Activated CD4-positive, alpha-beta T cell treated with anti-CD3 and anti-CD28 coated beads for 36 hours (primary cell): ENCODE measurements at places on chromosomes 1 and 21. TPM values are rescaled to one million over a fixed set of nuclear protein-coding genes. Genes with fewer than 3 reads are reported as not detected.
A peak's percentile ranks its signal among the peaks of the same experiment; 100 is the strongest.

GRCh38 chr1:245856944-245857531 lies 650.0 kb downstream of the SMYD3 start:
- no peak for DNase-seq
- no peak overlapping the region for H3K27ac ChIP-seq
- H3K4me3 ChIP-seq = no peak overlapping the region
- no peaks in the 10 kb centered on the region for H3K27me3 ChIP-seq

DNA sequence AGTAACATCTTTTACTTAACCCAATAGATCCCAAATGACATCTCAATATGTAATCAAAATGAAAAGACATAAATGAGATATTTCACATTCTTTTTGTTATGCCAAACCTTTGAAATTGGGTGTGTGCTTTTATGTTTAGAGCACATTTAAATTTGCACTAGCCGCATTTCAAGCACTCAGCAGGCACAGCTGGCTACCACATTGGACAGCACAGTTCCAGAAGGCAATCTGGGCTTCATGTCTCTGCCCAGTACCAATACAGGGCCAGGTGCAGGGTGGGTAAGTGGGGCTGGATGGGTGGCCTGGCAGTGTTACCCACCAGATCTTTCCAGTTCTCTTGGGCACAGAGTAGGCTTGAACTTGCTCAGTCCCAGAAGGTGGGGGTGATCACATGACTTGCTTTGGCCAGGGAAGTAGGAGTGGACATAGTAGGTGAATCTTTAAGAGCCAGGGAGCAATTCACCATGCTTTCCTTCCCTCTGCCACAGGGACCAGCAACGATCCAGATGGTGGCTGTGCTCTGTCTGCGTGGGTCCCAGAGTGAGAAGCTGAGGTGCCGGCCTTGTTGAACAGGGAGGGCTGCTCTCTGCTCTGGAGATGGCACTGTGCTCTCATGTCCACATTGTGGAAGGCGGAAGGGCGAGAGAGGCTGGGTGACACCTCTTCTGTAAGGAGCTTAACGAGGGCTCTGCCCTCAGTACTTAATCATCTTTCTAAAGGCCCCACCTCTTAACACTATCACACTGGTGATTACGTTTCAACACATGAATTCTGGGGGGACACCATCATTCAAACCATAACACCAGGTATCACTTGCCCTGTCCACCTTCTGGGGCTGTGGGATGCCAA lies 261.4 kb downstream of the GRIK3 start:
- peaks cover 37% of the 10 kb centered on the region for H3K27me3 ChIP-seq
- H3K27ac ChIP-seq = no peak overlapping the region
- no peak overlapping the region for H3K4me3 ChIP-seq

- H3K27ac ChIP-seq = peak overlapping the region; percentile 95
- H3K36me3 ChIP-seq = peaks cover 26% of the 10 kb centered on the region
- peaks cover 57% of the 10 kb centered on the region for H3K4me1 ChIP-seq
- no peaks in the 10 kb centered on the region for H3K27me3 ChIP-seq
- DNase-seq = no peak
Observed at GRCh38 chr1:110235181-110235833, 25.2 kb downstream of the KCNC4 start.

- H3K4me3 ChIP-seq = no peak overlapping the region
- no peaks in the 10 kb centered on the region for H3K36me3 ChIP-seq
- DNase-seq = no peak
- H3K27ac ChIP-seq = no peak overlapping the region
- H3K4me1 ChIP-seq = no peaks in the 10 kb centered on the region
Observed at GRCh38 chr1:10823000-10823401, 26.6 kb upstream of the CASZ1 start.

GRCh38 chr1:208300084-208300770 lies 56.0 kb upstream of the PLXNA2 start:
- H3K4me1 ChIP-seq = no peaks in the 10 kb centered on the region
- peaks cover 11% of the 10 kb centered on the region for H3K27me3 ChIP-seq
- H3K27ac ChIP-seq = no peak overlapping the region

DNA sequence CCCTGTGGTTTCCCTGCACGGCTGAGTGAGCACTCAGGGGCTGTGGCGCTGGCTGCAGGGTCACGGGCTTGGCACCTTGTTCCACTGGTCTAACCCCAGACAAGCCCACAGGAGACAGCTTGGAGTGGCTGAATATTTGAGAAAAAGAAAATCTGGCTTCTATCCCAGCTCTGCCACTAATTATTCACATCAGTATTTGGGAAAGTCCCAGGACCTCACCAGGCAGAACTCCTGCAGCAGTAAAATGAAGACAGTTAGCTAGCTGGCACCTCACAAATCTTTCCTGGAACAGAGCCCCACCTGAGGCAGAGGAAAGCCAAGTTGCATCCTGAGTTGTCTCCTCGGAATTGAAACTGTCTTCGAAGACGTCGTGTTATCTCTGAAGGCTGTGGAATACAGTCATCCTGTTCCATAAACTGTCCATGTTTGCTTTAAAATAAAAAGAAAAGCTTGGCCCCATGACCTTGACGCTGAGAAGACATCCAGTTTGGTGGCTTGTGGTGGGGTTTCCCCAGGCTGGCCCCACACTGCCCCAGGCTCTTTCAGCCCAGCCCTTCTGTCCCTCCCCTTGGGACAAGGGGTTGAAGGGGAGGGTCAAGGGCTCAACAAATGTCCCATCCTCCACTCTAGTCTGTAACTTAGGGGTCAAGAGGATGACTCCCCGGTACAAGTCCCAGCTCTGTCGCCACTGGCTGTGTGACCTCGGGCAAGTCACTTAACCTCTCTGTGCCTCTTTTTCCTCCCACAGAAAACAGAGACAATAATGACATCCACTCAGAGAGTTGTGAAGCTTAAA lies 93.8 kb upstream of the TMPRSS2 start:
- DNase-seq = no peak
- no peaks in the 10 kb centered on the region for H3K36me3 ChIP-seq
- no peaks in the 10 kb centered on the region for H3K27me3 ChIP-seq
- H3K4me1 ChIP-seq = no peaks in the 10 kb centered on the region
- no peak overlapping the region for H3K27ac ChIP-seq

- no peaks in the 10 kb centered on the region for H3K36me3 ChIP-seq
- H3K4me3 ChIP-seq = no peak overlapping the region
- H3K4me1 ChIP-seq = no peaks in the 10 kb centered on the region
- no peak overlapping the region for H3K27ac ChIP-seq
Observed at GRCh38 chr1:107529511-107530149, 388.8 kb downstream of the NTNG1 start.

DNA sequence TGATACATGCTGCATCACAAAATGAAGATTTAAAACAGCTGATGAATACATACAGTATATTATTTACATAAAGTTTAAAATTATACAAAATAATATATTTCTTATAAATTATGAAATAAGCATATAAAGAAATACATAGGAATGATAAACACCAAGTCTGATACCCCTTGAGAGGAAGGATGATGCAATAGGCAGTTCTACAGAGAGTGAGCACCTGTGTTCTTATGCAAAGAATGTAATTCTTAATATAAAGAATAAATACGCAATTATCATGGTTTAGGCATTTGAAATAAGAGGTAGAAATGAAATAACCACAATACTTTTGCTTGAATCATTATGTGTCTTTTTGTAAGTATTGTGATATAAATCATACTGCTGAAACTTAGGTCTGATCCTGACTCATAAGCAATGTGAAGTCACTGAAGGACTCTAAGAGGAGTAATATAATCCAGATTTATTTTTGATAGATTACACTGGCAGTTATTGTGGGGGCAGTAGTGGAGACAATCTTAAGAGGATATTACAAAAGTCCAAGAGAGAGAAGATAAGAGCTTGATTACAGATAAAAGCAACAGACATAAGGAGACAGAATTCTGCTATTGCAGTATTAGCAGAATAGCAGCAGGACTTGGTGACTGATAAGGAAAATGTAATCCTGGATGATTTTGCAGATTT lies 39.0 kb downstream of the TTLL7 start:
- H3K4me1 ChIP-seq = no peaks in the 10 kb centered on the region
- H3K27ac ChIP-seq = no peak overlapping the region
- H3K36me3 ChIP-seq = no peaks in the 10 kb centered on the region
- peaks cover 2% of the 10 kb centered on the region for H3K27me3 ChIP-seq

GRCh38 chr1:100543640-100544039 lies 5.7 kb downstream of the GPR88 start:
- no peak overlapping the region for H3K4me3 ChIP-seq
- DNase-seq = peak; percentile 67
- H3K27me3 ChIP-seq = peaks cover 25% of the 10 kb centered on the region
- H3K4me1 ChIP-seq = peaks cover 6% of the 10 kb centered on the region
- H3K27ac ChIP-seq = no peak overlapping the region

DNA sequence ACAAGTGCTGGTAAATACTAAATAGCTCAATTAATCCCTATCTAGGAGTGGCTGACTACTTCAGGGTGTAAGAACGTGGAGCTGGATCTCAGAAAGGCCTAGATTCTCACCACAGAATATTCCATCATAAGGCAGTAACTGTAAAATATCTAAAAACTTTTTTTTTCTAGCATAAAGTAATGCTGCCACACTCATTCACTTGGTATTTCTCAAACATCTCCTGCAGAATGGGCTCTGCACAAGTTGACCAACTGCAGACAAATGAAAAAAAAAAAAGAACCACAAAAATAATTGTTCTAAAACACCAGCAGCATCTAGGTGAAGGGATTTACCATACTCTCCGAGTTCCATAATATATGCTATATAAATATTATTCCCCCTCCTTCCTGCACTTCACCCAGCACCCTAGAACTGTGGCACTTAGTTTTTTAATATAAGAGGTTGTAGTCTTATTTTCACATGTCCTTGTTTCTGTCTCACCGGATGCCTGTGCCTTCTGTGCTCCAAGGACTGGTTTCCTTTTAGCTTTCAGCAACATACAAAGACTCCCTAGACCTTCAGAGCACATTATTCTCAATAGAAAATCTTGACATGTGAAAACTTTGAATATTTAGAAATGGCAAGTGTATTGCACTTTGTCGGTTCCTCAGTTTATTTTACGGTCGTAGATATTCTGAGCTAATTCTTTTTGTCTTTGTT lies 8.9 kb downstream of the VSIG8 start:
- peak overlapping the region; percentile 56 for H3K27ac ChIP-seq
- no peak for DNase-seq
- H3K4me1 ChIP-seq = peaks cover 10% of the 10 kb centered on the region
- H3K4me3 ChIP-seq = peak overlapping the region; percentile 75

DNA sequence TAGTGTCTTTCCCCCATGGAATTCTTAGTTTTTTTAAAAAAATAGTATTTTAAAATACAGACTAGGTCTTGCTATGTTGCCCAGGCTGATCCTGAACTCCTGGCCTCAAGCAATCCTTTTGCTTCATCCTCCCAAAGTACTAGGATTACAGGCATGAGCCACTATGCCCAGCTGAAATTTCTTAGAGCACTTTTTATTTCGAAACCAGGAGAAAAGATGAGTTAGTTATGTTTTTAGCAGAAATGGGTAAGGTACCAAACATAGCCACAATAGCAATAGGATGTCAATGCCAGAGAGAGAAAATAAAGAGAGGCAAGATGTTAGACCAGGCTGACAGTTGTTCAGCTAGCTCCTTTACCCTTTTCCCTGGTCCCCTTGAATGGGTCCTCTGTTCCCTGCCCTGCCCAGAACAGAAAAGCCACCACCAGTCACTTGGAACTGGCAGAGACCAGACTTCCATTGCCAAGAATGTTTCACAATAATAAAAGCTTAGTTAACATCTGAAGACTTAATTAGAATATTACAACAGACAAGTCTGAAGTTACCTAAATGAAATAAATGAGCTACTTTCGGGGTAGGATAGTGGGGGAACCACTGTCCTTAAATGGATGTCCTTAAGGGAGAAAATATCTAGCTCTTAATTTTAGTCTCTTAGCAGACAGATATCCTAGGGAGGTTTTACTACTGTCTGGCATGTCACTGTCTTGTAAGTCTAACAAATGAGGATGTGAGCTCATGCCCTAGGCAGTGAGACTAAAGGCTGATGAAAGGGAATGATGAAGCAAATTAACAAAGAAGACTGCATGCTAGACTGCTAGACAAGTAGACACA lies 54.3 kb downstream of the ABL2 start:
- H3K4me1 ChIP-seq = peaks cover 1% of the 10 kb centered on the region
- no peaks in the 10 kb centered on the region for H3K36me3 ChIP-seq
- no peaks in the 10 kb centered on the region for H3K27me3 ChIP-seq
- DNase-seq = no peak
- H3K27ac ChIP-seq = no peak overlapping the region
- no peak overlapping the region for H3K4me3 ChIP-seq

DNA sequence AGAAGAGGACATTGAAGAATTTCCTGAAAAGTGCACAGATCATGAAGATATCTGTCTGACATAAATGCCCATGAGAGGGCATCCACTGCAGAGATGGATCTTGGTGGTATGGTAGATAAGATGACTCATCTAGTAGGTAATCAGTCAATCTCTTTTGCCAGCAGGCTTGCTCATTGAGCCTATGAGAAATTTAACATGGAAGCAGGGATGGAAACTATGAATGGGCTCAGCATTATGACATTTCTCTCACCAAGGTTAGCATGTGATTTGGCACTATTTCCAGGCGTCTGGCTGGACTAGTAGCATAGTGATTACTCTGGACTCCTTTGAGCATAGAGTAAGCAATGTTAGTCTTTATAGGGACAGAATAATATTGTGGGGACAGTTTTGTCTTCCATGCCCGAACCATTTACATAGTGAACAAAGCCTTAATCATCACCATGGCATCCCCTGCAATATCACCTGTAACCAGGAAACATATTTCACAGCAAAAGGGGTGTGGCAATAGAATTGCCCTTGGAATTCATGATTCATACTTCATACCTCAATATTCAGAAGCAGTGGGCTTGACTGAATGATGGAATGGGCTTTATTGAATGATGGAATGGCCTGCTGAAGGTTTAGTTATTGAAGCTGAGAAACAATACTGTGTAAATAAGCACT lies 7.3 kb downstream of the OR2C3 start:
- no peak overlapping the region for H3K27ac ChIP-seq
- peaks cover 24% of the 10 kb centered on the region for H3K27me3 ChIP-seq
- DNase-seq = peak; percentile 14
- H3K36me3 ChIP-seq = no peaks in the 10 kb centered on the region

DNA sequence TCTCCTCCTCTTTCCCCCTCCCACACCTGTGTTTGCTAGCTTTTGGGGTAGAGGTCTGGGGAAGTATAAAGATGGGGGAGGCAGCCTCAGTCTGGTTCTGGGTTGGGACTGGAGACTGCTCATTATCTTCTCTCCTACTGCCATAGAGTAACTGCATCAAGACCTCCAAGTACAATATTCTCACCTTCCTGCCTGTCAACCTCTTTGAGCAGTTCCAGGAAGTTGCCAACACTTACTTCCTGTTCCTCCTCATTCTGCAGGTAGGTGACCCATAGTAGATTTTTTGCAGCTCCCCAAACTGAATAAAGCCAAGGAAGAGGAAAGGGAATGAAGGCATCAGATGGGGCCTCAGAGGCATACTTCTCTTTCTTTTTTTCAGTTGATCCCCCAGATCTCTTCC lies 5.3 kb downstream of the ATP8B2 start:
- DNase-seq = no peak
- H3K4me1 ChIP-seq = peaks cover 71% of the 10 kb centered on the region
- peaks cover 43% of the 10 kb centered on the region for H3K36me3 ChIP-seq
- peak overlapping the region; percentile 59 for H3K27ac ChIP-seq
- H3K27me3 ChIP-seq = no peaks in the 10 kb centered on the region

- DNase-seq = no peak
- no peaks in the 10 kb centered on the region for H3K36me3 ChIP-seq
- H3K27ac ChIP-seq = no peak overlapping the region
- peaks cover 8% of the 10 kb centered on the region for H3K27me3 ChIP-seq
Observed at GRCh38 chr1:165109013-165109412, 247.5 kb downstream of the LMX1A start.

The MRPS14 gene
- total RNA-seq = 43.7 TPM

The LORICRIN gene
- not detected for total RNA-seq

The DEPDC1 gene
- 24.3 TPM for total RNA-seq

The PDZK1 gene
- total RNA-seq = not detected

The MYBPHL gene
- total RNA-seq = not detected

The UBE2U gene
- total RNA-seq = not detected

The KRTAP11-1 gene
- not detected for total RNA-seq
